Fibroblast of skin of right quadriceps (primary cell): ENCODE measurements at places on chromosomes 3 and 15.

DNA sequence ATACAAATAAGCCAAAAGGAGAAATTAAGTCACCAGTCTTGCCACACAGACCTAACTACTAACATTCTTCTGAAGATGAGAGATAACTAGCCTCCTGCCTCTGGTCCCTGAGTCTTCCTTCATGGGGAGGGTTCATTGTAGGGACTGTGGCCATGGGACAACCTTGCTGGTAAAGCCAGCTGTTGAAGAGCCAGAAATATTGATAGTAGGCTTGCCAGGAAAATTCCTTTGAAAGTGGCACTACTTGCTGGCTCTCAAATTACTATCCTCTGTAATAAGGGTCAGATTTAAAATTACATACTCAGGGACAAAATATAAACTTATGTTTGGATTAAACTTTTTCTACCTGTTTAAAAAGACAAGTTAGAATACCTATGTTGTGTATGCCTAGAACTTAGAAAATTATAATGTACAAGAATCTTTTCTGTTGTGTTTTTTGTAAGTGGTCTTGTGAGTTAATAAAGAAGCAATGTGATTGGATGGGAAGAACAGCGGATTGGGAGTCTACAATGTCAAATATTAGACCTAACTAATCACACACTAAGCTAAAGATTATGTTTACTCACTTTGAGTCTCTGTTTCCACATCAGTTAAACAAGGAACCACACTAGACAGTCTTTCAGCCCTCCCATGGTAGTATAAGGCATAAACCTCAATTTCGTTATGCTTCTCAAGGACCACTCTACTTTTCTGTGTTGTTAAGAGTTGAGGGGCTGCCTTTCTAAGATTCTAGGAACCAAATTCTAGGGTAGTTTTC is 60.0 kb upstream of the TRIM71 start:
- no peak for DNase-seq

DNA sequence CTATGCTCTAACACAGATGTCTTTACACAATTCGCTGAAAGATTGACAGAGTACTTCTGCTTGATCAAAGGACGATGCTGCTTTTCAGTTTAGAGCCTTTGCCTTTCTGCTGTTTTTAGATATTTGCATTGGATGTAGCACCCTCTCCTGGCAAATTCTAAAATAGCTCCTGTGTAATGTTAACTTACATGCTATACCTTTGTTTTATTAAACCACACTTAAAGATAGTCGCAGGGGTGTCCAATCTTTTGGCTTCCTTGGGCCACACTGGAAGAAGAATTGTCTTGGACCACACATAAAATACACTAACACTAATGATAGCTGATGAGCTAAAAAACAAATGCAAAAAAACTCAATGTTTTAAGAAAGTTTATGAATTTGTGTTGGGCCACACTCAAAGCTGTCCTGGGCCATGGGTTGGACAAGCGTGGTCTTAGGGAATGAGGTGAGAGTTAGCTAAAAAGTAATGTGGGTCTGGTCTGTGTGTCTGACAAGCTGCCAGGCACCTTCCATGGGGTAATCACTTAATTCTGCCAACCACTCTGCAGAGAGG is 62.9 kb downstream of the ATG7 start:
- DNase-seq, result peak; percentile 75

GRCh38 chr3:157793745-157794144 is 290.5 kb upstream of the VEPH1 start:
- DNase-seq, result peak; percentile 54

- peak; percentile 97 for DNase-seq
Measured at GRCh38 chr15:95559875-95560394, 770.6 kb upstream of the NR2F2 start.

- DNase-seq, result peak; percentile 16
Measured at GRCh38 chr3:142863010-142863817, 25.7 kb downstream of the PCOLCE2 start.

DNA sequence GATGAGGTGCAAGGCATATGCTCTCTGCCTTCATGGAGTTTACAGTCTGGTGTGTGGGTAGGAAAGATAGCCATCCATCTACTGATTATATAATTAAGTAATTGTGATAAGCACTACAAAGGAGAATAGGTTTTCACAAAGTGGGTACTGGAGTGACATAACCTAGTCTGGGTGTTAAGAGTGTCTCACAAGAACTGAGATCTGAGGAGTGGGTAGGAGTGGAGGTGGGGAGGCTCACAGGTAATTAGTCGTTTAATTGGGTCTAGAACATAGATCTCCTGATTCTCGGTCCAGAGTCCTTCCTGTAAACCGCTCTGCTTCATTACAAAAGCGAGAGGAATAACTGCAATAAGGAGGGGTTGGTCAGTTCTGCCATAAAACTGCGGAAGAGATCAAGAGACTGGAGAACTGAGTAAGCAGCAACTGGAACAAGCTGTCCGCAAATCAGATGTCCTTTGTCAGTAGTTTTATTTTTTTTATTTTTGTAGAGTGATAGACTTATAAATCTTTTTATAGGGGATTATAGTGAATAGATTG is 2.2 kb downstream of the NEO1 start:
- DNase-seq, result no peak

DNA sequence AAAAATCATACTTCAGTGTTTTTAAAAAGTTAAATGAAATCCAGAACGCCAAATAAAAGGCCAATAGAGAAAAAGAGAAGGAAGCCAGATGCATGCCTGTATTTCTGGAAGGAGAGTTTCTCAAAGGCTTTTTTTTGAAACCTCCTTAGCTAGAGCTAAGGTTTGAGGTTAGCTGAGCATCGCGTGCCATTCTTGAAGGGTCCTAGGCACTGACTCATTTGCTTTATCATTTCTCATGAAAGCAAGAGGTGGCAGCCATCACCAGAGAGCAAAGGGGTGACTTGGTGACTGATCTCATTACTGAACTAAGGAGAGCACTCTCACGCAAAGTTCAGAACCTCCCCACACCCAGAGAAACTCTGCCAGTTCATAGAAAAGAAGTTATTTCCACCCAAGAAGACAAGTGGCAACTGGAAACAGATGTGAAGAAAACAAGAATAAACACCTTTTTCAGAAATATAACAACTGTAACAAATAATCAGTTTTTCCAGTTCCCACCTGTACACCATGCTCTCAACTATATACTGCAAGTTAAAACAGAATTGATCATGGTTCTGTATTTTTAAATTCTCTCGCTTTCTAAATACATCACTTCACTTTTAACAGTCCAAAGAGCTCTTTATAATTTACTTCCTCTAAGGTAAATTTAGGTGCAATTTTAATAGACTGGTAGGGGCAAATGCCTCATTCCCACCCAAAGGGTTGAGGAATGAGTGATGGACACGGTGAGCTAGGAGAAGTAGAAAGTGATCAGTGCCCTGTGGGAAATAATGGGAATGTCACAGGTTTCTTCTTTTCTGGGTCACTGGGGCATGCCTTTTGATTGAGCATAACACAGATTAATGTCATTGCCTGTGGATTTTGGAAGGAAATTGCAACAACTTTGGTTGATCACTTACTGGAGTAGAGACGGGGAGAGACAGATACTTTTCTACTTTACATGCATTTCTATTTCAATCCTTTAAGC is 24.7 kb downstream of the GPR15 start:
- no peak for DNase-seq

GRCh38 chr3:118987477-118987876 is 47.2 kb downstream of the IGSF11 start:
- DNase-seq, result no peak

DNA sequence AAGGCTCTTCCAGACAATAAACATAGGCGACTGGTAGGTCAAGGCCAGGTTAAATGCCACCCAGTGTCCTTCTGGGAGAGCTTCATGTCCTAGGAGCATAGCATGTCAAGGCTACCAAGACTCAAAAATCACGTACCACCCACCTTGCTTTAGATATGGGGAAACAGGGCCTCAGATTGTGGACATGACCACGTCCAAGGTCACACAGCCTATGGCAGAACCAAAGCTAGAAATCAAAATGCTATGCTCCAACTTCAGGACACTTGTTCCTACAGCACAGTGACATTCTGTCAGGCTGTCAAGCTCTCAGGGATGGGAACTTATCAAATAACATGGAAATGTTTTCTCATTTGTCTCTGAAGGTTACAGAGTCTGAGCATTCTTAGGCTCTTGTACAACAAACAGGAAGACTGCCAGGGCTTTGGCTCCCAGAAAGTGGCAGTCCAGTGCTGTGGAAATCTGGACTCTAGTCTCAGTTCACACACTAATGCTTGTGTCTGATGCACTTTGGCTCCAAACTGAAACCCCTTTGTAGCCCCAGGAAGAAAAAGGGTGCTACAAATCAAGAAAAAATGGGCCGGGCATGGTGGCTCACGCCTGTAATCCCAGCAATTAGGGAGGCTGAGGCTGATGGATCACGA is 170.4 kb upstream of the LPP start:
- no peak for DNase-seq

DNA sequence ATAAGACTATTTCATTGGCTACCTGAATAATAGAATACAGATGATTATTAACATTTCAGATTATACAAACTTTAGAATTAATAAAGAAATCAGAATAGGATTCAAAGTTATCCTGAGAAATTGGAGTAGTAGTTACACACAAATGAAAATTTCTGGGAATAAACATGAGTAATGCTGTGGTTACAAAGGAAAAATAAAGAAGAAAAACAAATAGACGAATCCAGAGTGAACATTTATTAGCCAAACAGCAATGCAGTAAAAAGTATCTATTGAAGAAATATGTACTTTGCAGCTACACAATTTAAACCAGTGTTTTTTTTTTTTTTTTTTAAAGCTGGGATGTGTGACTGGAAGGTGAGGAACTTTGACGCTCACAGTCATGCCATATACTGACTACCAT is 1159.2 kb downstream of the TUSC7 start:
- no peak for DNase-seq

DNA sequence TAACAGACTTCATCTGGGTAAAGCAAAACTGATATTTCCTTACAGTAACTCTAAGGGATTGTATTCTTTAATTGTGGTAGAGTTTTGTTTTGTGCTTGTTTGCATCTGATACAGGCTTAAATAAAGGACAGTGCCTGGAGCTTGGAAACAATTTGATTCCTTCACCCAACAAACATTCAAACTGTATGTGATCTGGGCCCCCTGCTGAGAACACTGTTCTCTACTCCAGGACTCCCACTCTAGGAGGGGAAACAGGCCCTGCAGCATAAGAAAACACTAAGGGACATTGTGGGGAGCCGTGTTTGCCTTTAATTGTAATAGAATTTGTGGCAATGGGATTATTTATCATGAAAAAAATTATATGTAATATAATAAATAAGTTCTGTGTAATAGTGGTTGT is 56.9 kb downstream of the CTDSPL start:
- DNase-seq, result no peak

GRCh38 chr3:98843266-98843959 is 58.1 kb downstream of the DCBLD2 start:
- DNase-seq, result peak; percentile 43

DNA sequence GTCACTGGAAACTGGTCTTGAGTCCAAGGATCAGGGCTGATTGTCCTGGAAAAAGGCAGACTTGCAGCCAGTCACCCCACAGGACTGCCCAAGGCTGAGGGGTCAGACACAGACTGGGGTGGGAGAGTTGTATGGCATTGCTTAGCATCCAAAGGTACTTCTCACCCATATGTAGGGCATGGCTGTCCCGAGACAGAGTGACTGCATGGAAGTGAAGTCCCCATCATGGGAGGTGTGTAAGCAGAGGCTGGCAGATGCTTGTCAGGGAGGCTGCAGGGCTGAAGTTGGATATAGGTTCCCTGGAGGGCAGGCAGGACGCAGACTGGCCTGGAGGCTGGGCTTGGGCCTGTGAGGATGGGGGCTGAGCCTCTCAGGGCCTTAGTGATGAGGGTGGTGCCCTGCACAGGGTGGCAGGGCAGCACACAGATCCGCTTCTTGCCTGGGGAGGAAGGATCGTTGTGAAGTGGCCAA is 31.1 kb downstream of the PSTPIP1 start:
- no peak for DNase-seq

GRCh38 chr3:24905266-24905665 is 410.6 kb upstream of the THRB start:
- DNase-seq, result no peak

DNA sequence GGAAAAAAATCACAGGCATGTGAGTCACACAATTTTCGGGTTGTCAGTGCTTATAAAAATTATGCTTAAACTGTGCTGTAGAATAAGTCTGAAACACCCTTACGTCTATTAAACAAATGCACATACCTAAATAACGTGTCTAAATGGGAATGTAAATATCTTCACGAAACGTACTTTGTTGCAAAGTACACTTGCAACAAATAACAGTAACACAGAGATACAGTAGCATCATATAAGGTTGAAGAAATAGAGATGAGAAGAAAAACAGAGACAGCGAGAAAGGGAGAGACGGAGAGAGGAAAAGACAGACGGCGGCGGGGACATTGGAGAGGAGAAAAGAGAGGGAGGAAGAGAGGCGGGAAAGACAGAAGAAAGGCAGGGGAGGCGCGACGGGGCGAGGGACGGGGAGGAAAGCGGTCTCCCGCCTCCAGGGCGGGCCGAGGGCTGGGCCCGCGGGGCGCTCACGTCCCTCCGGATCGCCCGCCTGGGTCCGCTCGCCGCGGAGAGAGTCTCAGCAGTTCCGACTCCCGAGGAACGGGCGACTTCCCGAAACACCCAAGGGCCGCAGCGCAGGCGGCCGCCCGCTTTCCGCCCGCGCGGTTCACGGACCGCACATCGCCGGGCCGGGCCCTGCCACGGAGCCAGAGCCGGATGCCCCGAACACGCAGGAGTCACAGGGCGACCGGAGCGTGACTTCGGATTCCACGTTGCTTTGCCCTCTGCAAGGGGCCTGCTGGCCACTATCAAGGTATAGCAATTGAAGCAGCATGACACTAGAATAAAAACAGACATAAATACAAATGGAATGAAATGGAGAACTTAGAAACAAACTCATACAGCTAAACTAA is 153.4 kb downstream of the LMLN start:
- no peak for DNase-seq

GRCh38 chr15:92638291-92638708 is 17.3 kb downstream of the FAM174B start:
- no peak for DNase-seq

GRCh38 chr3:66487465-66487864 is 13.4 kb downstream of the LRIG1 start:
- peak; percentile 63 for DNase-seq

- DNase-seq, result no peak
Measured at GRCh38 chr3:159039286-159039685, 237.4 kb downstream of the MFSD1 start.

DNA sequence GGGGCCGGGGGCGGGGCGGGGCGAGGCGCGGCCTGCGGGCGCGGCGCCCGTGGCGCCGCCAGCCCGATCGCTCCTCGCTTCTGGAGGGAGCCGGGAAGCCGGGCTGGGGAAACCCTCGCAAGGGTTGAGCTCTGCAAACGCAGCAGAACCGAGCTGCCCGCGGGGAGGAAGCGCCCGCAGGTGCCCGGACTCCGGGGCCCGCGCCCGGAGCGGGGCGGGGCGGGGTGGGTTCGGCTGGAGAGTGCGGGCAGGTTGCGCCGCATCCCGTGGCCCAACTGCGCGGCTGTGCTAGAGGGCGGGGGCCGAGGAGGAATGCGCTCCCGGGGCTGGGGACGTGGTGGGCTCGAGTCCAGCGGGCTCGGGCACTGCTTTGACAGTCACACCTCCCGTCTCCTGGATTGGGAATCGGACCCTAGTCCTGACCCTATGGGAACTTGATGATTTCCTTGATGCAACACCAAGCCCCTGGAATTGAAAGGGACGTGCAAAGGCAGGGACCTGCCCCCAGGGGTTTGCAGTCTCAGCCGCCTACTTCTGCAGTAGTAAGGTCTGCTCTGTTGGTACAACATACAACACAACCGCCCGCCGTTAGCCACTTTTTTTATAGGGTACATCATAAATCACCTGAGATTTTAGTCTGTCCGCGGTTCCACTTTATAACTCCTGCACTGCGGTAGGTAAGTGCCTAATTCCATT is 34.3 kb downstream of the ZBTB38 start:
- peak; percentile 73 for DNase-seq
